NK-92 treated with Interleukin-12 subunit alpha and Interleukin-12 subunit beta, amount 100 ng/mL, for 24 hours (cell line): ENCODE measurements at places on chromosomes 3 and 15.

- DNase-seq = no peak
These were observed 153.6 kb downstream of the TMEM108 start for GRCh38 chr3:133191818-133192217.

GRCh38 chr3:145739926-145740325 is 421.1 kb downstream of the PLOD2 start:
- DNase-seq = no peak

DNA sequence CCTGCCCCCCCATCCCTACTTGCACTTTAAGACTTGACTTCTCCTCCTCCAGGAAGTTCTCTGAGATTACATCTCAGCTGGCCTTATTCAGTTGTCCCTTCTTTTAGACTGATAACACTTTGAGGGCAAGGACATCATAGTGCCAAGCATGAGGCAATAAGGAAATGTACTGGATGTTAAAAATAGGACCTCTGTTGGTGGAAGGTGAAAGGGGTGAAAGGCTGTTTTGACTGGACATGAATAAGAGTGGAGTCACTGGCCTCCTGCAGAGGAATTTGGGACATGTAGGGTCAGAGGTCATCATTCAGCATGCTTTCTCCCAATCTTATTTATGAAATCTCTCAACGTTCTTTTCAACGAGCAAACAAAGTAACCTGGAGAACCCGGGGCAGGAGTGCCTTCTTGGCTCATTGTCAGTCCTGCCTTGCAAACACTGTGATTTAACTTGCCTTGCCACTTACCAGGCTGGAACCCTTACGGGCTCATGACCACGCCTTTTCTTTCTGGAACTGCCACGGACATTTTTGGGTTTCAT is 38.6 kb downstream of the TRIM71 start:
- no peak for DNase-seq

- no peak for DNase-seq
These were observed 23.1 kb downstream of the EEFSEC start for GRCh38 chr3:128176276-128176833.

DNA sequence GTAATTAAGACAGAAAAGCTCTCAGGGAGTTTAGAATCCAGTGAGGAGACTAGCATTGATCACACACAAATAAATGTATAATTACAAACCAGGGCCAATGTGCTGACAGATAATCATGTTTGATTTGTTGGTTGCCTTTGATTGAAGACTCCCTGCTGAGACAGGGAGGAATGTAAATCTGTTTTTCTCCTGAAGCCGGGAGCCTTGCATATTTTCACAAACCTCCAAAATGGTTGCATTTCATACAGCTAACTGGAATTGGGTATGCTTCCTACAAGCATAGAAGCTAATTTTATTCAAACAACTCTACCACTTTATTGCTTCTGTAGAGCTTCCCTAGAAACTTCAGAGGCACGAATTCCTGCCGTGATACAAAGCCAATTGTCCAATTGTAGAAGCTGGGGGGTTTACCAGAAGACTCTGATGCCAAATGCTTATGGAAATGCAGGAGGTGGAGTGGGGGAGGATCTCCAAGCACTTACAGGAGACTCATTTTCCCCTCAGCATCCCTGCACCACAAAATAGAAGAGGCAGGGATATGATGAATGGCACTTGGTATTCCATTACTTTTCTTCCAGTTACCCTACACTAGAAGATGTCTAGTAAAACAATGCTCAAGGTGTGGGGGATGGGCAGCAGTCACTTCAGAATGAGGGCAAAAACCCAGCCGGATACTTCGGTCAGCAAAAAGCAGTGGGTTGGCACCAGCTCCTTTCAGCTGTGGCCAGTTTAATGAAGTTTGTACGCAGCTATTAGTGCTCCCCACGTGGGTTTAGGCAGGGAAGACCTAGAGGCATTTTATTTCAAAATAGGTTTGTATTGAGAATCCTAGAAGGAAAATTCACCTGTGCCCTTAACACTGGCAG is 11.4 kb upstream of the MEX3B start:
- no peak for DNase-seq

GRCh38 chr15:72732516-72732915 is 46.5 kb downstream of the BBS4 start:
- DNase-seq = no peak

- no peak for DNase-seq
These were observed 61.4 kb downstream of the COL8A1 start for GRCh38 chr3:99699841-99700240.

DNA sequence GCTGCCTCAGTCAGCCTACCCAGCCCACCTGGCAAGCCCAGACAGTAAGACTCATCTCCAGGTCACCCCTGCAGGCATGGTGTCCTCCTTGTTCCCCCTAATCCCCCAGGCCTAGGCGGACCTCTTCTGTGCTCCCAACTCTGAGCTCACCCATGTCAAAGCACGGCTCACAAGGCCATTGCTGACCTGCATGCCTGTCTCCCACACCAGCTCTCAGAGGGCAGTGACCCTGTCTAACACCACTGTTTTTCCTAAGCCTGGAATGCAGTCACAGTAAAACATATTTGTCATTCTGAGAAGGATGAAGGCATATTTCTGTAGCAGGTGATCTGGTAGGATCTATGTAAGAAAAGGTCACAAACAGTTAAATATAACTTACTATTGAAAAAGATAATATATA is 110.3 kb upstream of the HACD2 start:
- DNase-seq = no peak

- DNase-seq = no peak
These were observed 154.8 kb downstream of the PLCL2 start for GRCh38 chr3:17039594-17039993.

DNA sequence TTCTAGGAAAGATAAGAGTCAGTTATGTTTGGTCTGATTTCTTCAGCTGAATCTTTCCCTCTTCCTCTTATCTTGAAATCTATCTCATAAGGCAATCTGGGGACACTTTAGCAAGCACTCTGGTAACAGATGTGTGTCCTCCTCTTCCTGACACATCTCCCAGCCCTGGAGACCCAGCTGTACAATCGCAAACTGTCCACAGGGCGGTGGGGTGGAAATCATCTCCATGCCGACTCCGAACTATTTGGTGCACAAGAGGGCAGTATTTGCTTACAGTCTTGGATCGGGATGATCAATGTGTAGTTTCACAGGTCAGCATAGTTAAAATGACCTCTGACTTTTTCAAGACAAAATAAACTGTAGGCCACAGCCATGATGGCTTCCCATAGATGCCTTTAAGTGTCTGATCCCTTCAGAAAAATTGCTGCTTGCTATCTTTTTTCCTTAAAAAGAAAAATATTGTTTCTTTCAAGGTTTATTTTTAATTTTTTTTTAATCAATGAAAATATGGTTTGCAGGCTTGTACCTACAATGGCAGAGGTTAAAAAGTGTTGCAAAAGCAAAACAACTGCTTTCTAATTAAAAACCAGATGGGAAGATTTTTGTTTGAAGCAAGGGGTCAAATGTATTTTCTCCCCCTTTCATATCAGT is 17.7 kb downstream of the EEFSEC start:
- no peak for DNase-seq

DNA sequence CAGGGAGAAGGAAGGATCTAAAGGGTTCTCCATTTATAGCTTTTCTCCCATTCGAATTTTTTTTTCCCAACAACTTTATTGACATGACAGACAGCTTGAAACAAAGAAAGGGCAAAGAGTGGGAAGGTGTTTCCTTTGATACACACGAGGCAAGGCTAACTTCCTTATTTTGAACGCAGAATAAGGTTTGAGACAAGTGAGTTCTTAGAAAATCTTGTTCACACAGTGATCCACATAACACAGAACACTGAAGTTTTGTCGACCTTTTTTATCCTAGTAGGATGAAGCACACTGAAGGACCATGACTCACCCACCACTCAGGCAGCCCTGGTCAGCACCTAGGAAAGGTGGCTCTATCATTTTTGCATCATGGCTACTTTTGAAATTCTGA is 425.8 kb upstream of the MDFIC2 start:
- DNase-seq = no peak

GRCh38 chr15:42919799-42920518 is 619 bp downstream of the TTBK2 start:
- no peak for DNase-seq

DNA sequence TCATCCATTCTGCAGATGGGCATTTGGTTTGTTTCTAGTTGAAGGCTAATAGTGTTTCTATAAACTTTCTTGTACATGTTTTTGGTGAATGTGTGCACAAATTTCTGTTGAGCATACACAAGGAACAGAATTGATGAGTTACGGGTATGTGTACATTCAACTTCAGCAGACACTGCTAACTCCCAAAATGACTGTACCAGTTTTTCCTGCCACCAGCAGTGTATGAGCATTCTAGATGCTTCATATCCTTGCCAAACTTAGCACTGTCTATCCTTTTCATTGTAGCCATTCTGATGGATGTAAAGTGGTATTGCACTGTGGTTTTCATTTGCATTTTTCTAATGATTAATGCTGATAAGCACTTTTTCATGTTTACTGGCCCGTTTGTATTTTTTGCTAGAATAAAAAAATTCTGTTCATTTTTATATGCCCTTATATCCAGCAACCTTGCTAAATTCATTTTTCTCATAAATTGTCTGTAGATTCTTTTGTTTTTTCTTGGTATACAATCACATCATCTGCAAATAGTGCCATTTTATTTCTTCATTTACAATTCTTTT is 110.2 kb downstream of the ATP1B3 start:
- DNase-seq = no peak

GRCh38 chr3:61912158-61912557 is 350.8 kb downstream of the PTPRG start:
- no peak for DNase-seq

GRCh38 chr15:44427756-44428724 is 611 bp downstream of the CTDSPL2 start:
- no peak for DNase-seq

GRCh38 chr15:43794269-43795037 is 2.3 kb downstream of the SERF2 start:
- DNase-seq = no peak

DNA sequence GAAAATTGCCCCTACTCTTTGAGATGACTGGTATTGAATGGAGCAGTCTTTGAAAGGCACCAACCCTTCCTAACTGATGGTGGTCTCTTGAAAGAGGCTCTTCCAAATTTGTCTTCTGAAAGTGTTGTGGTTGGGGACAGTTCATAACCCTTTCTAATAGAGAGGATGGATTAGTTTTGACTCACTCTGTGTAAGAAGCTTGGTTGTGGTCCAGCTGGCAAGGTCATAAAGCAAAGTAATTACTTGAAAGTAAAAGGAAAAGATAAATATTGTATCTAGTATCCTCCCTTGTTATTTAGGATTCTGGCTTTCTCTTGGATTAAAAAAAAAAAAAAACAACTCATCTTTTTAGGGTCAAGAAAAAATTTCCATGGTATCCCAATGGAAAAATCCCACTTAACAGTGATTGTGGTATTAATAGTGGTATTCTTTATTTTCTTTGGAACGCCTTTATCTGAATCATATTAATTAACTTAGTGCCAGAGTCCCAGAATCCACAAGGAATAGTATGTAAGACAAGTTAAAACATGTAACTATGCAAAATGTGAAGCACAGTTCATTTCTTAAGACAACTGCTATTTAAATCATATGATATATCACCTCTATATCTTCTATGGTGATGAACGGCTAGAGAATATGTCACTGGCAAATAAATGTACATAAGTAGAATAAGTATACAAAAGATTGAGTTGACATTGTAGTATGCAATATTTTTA is 469.3 kb upstream of the CDIN1 start:
- DNase-seq = no peak

GRCh38 chr3:126321490-126321889 is 35.7 kb downstream of the KLF15 start:
- no peak for DNase-seq

DNA sequence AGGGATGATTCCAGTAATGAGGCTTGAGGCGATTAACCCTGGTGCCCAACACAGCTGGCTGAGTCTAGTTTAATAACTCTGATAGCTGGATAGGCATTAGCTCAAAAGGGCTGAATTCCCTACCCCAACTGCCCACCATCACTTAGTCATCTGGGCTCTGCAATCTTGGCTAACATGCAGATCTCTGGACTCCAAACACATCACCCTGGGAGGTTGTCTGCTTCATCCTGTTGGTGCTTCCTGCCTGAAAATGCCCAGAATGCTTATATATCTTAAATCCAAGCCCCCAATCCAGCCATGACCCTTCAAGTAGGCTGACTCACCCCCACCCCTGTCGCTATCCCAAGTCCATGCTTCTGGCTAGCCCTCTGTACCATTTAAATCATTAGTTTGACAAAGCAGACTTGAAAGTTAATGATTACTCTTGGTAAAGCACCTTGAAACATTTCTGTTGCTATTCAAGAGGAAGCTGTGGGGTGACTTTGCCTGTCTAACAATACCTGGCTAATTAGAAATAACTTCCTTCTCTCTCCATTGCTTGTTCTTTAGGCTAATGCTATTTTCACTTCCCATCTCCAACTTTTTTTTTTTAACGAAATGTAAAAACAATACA is 107.0 kb upstream of the RORA start:
- DNase-seq = no peak

GRCh38 chr3:133928136-133928893 is 32.6 kb upstream of the RAB6B start:
- DNase-seq = no peak

DNA sequence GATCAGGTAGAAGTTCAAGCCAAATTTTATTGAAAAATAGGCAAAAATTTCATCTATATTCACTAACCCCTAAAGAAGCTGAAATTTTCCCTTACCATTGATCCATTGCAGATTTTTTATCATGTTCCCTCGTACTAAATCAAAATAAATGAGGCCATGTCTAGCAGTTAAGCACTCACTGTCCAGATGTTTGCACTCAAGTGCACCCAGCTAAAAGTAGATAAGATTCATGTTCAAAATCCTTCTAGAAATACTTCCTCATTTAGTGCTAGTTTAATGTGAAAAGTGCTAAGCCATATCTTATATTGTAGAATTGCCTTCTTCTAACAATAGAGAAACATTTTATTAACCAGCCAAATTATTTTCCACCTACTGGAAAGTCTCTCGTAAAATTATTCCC is 164.7 kb upstream of the UBE2E2 start:
- no peak for DNase-seq

DNA sequence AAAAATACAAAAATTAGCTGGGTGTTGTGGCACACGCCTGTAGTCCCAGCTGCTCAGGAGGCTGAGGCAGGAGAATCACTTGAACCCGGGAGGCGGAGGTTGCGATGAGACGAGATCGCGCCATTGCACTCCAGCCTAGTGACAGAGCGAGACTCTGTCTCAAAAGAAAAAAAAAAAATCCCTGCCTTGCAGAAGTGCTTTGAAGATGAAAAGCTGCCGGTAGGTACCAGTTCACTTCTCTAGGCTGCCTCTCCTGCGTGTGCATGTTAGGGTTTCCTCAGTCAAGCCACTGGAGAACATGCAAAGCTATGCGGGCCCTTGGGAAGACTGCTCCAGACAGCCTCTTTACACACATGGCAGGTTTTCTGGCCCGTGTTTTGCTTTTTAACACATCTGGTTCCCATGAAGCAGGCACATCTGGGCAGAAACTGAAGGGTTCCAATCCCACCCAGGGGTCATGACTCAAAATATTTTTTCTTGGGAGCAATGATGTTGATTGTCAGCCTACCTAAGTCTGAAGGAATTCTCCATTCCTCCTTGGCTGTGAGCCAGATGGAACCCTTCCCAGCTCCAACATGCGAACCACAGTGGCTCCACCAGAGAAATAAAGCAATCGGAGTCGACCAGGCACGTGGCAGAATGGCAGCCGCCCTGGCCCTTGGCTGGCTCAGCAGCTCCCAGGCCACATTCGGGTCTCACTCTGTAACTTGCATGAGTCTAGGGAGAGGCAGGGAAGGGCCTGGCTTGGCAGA is 29.6 kb downstream of the MGLL start:
- DNase-seq = no peak
